A549 treated with DMSO at 1 μM for 4 hours (cell line): ENCODE measurements at places on chromosomes 16 and 17. TPM values are rescaled to one million over a fixed set of nuclear protein-coding genes. Genes with fewer than 3 reads are reported as not detected.

Gene DHRS7C
- total RNA-seq = not detected in 5 replicates

Gene PITPNM3
- 1.6 to 2.9 TPM (median 2.2 TPM) in 5 replicates for total RNA-seq

Gene CCL7
- 0.29 to 0.50 TPM (median 0.45 TPM) in 5 replicates for total RNA-seq

Gene SLC2A4
- total RNA-seq = 0.13 to 0.27 TPM (median 0.16 TPM) in 5 replicates

Gene DNAI2
- total RNA-seq = not detected in 5 replicates

Gene CDRT15
- total RNA-seq = not detected in 5 replicates

Gene CMTM1
- total RNA-seq = 0.52 to 1.9 TPM (median 1.3 TPM) in 5 replicates

Gene NOB1
- total RNA-seq = 108 to 135 TPM (median 122 TPM) in 5 replicates

Gene MT1H
- total RNA-seq = not detected in 5 replicates

Gene CRHR1
- 0.08 to 0.45 TPM (median 0.25 TPM) in 5 replicates for total RNA-seq

Gene TPSAB1
- total RNA-seq = 0.13 TPM in 1 of 5 replicates, not detected in the others

Gene HOXB4
- total RNA-seq = 0.08 to 0.18 TPM (median 0.16 TPM) in 5 replicates

Gene COASY
- total RNA-seq = 109 to 137 TPM (median 125 TPM) in 5 replicates

Gene KRTAP1-5
- total RNA-seq = 0.08 TPM in 1 of 5 replicates, not detected in the others

Gene KCTD5
- total RNA-seq = 39.5 to 47.1 TPM (median 42.9 TPM) in 5 replicates

Gene MYBBP1A
- total RNA-seq = 101 to 127 TPM (median 114 TPM) in 5 replicates

Gene SENP3
- 90.8 to 107 TPM (median 105 TPM) in 5 replicates for total RNA-seq

Gene CDH11
- total RNA-seq = 0.44 to 0.83 TPM (median 0.58 TPM) in 5 replicates

Gene ATXN7L3
- total RNA-seq = 56.7 to 69.2 TPM (median 64.8 TPM) in 5 replicates

Gene CNEP1R1
- total RNA-seq = 18.2 to 22.8 TPM (median 19.3 TPM) in 5 replicates

Gene KRTAP4-1
- total RNA-seq = 0.15 to 0.30 TPM (median 0.20 TPM) in 4 of 5 replicates, not detected in the other

Gene DPEP2NB
- total RNA-seq = not detected in 5 replicates

Gene IRX3
- 3.1 to 5.2 TPM (median 3.6 TPM) in 5 replicates for total RNA-seq

Gene NCBP3
- total RNA-seq = 31.5 to 35.7 TPM (median 33.5 TPM) in 5 replicates

Gene ALOX12
- not detected in 5 replicates for total RNA-seq

Gene EVI2B
- 0.05 to 0.11 TPM (median 0.10 TPM) in 5 replicates for total RNA-seq

Gene NUP93
- 90.0 to 103 TPM (median 96.8 TPM) in 5 replicates for total RNA-seq

Gene PIK3R5
- total RNA-seq = 0.07 to 0.09 TPM in 2 of 5 replicates, not detected in the others

Gene MED9
- total RNA-seq = 18.2 to 19.9 TPM (median 18.5 TPM) in 5 replicates

Gene ABCA5
- total RNA-seq = 2.2 to 3.6 TPM (median 3.3 TPM) in 5 replicates

Gene FOXN1
- 0.02 to 0.05 TPM (median 0.03 TPM) in 3 of 5 replicates, not detected in the others for total RNA-seq

Gene FTSJ3
- total RNA-seq = 58.9 to 69.1 TPM (median 61.6 TPM) in 5 replicates

Gene C1QL1
- 17.6 to 30.5 TPM (median 24.6 TPM) in 5 replicates for total RNA-seq

Gene DPEP3
- not detected in 5 replicates for total RNA-seq

Gene TBC1D3
- total RNA-seq = not detected in 5 replicates

Gene KRT14
- 0.08 to 0.36 TPM (median 0.15 TPM) in 4 of 5 replicates, not detected in the other for total RNA-seq

Gene ZNF750
- total RNA-seq = not detected in 5 replicates

Gene TP53TG3
- 0.17 to 1.1 TPM (median 0.42 TPM) in 4 of 5 replicates, not detected in the other for total RNA-seq

Gene TMEM235
- total RNA-seq = not detected in 5 replicates
